ENCODE measurements at places on chromosomes 2 and 18. TPM values are rescaled to one million over a fixed set of nuclear protein-coding genes. Genes with fewer than 3 reads are reported as not detected.

GRCh38 chr18:77135339-77136075 is 2.9 kb upstream of the MBP start:
- no peaks in the 10 kb centered on the region for H3K36me3 ChIP-seq
- DNase-seq, result no peak
- no peak overlapping the region for H3K27ac ChIP-seq
- peaks cover 12% of the 10 kb centered on the region for H3K4me1 ChIP-seq

The NOL4 gene
- total RNA-seq, result not detected

The CXCR1 gene
- not detected for total RNA-seq

The FAM228B gene
- total RNA-seq, result 14.7 TPM

The KIF5C gene
- total RNA-seq, result 2.3 TPM
